HFFc6 (cell line): ENCODE measurements at places on chromosomes 3 and 15.

DNA sequence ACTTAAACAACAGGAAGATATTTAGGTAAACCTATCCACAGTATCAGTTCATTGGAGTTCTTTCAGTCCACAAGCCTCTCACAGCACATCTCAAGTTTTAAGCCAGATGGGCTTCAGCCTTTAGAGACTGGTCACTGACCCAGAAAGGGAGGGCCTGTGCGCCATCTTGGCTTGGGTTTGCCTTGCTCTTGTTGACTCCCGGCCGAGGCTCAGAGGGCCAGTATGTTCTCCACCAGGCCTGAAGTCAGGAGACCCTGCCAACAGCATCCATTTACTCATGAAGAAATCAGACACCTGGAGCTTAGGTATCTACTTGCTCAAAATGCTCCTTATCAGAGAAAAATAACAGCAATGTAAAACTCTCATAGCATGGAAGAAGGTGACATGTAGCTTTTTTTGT is 6.2 kb downstream of the RGMA start:
- H3K27ac ChIP-seq = no peak overlapping the region
- no peak for DNase-seq
- H3K4me1 ChIP-seq = peaks cover 3% of the 10 kb centered on the region
- no peaks in the 10 kb centered on the region for H3K36me3 ChIP-seq
- no peak overlapping the region for H3K4me3 ChIP-seq

DNA sequence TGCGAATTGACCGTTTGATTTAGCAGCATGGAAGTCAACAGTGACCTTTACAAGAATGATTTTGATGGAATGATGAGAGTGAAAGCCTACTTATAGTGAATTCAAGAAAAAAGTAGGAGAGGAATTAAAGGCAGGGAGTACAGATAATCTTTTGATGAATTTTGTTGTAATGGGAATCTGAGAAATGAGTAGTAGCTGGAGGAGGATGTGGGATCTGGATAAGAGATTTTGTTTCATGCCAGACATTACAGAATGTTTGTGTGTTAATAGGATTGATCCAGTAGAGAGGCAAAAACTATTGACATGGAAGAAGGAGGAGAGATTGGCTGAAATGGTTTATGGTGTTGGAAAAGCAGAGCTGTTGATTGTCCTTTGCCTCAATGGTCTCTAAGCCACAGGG is 17.4 kb upstream of the ZNF609 start:
- no peaks in the 10 kb centered on the region for H3K27me3 ChIP-seq
- H3K4me1 ChIP-seq = peaks cover 38% of the 10 kb centered on the region
- H3K36me3 ChIP-seq = peaks cover 13% of the 10 kb centered on the region; the same call in 1 of the 2 replicates
- no peak for DNase-seq
- peak overlapping the region; percentile 63 for H3K27ac ChIP-seq

GRCh38 chr15:44798826-44799225 is 62.5 kb downstream of the TRIM69 start:
- no peaks in the 10 kb centered on the region for H3K4me1 ChIP-seq
- no peak overlapping the region for H3K27ac ChIP-seq
- no peaks in the 10 kb centered on the region for H3K36me3 ChIP-seq
- H3K27me3 ChIP-seq = peaks cover 7% of the 10 kb centered on the region
- DNase-seq = no peak

- H3K27ac ChIP-seq = peak overlapping the region; percentile 78
- peaks cover 1% of the 10 kb centered on the region; the same call in 1 of the 2 replicates for H3K27me3 ChIP-seq
- H3K4me3 ChIP-seq = peak overlapping the region; percentile 32; the same call in 1 of the 2 replicates
- H3K36me3 ChIP-seq = no peaks in the 10 kb centered on the region
These were observed 266.6 kb upstream of the TBL1XR1 start for GRCh38 chr3:177463863-177464262.

- DNase-seq = no peak
- H3K27ac ChIP-seq = no peak overlapping the region
- no peaks in the 10 kb centered on the region for H3K27me3 ChIP-seq
These were observed 726.7 kb upstream of the NR2F2 start for GRCh38 chr15:95603802-95604201.

DNA sequence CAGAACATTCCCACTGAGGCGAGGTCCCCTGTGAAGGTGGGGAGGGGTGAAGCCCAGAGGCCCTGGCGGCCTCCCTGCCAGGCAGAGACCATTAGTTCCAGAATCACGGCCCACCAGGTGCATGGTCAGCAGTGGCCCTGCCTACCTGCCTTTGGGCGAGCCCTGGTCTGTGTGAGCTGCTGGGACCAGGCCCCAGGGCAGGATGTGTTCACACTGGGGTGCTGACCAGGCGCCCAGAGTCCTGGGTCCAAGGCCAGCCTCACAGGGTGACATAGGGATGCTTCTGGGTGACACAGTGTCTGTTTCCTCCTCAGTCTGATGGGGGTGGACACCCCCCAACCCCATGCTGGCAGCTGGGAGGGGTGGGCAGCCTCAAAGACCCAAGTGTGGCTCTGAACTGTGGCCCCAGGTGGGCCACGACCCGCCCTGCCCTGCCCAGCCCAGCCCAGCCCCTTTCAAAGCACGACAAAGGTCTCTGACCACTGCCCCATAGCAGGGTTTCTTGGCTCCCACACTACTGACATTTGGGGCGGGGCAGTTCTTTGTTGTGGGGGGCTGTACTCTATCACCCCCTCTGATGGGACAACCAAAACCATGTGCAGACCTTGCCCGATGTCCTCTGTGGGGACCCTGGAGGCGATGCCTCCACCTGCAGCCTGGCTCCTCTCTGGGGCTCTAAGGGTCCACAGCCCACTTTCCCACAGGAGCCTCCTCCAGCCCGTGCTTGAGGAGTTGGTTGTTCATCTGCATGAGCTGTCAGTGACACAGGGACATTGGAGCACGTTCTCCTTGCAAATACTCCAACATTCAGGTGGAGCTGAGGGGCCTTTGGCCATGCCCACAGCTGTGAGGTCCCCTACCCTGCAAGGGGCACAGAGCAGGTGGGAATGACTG is 44.8 kb upstream of the SLC41A3 start:
- peaks cover 31% of the 10 kb centered on the region for H3K27me3 ChIP-seq
- no peak overlapping the region for H3K4me3 ChIP-seq
- H3K27ac ChIP-seq = no peak overlapping the region
- H3K36me3 ChIP-seq = no peaks in the 10 kb centered on the region
- no peak for DNase-seq

DNA sequence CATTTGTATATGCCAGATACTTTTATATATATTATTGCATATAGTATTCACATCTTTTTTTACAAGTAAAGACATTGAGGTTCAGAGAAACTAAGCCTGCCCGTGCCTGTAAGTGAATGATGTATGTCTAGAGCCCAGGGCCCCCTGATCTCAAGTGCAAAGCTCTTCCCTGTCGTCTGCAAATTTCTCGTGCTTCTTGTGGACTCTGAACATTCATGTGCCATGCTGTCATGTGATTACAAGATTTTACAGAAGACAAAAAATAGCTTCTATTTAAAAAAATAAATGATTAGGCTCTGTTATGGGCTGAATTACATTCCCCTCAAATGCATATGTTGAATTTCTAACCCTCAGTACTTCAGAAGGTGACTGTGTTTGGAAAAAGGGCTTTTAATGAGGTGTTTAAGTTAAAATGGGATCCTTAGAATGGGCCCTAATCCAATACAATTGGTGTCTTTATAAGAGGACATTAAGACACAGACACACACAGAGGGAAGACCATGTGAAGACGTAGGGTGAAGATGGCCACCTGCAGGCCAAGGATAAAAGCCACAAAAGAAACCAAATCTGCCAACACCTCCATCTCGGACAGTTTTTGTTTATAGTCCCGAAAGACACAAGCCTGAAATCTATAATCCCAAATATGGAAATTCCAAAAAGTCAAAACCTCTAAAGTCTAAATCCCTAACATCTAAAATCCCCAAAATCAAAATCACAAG is 3.9 kb upstream of the MASP1 start:
- no peaks in the 10 kb centered on the region for H3K27me3 ChIP-seq
- no peak overlapping the region for H3K27ac ChIP-seq
- H3K4me3 ChIP-seq = no peak overlapping the region
- H3K36me3 ChIP-seq = peaks cover 7% of the 10 kb centered on the region; the same call in 1 of the 2 replicates

DNA sequence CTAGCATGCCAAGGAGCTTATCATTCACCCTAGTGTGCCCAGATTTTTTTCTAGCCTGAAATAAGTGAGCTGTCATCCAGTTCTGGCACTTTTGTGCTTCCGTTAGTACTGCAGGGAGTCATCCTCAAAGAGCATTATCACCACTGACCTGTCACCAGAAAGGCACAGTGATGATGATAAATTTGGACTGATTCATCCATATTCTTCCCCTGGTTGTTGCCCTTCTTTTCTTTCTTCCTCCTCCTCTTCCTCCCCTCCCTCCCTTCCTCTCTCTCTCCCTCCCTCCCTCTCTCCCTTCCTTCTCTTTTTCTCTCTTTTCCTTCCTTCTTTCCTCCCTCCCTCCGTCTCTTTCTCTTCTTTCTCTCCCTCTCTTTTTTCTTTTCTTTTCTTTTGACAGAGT is 21.3 kb downstream of the SLC35G2 start:
- H3K4me3 ChIP-seq = peak overlapping the region; percentile 55
- peak overlapping the region; percentile 87 for H3K27ac ChIP-seq
- no peaks in the 10 kb centered on the region for H3K27me3 ChIP-seq

GRCh38 chr15:57881361-57881760 is 174.8 kb downstream of the POLR2M start:
- peaks cover 4% of the 10 kb centered on the region; the same call in 1 of the 2 replicates for H3K27me3 ChIP-seq
- H3K27ac ChIP-seq = peak overlapping the region; percentile 65
- peak overlapping the region; percentile 21 for H3K4me3 ChIP-seq
- peak; percentile 80 for DNase-seq
- H3K36me3 ChIP-seq = 0 out of 2 replicates have a peak, but pooled peaks cover under 1% of the 10 kb centered on the region

GRCh38 chr3:32501783-32502117 is 902 bp downstream of the CMTM6 start:
- peaks cover 6% of the 10 kb centered on the region for H3K36me3 ChIP-seq
- no peak for DNase-seq
- H3K27me3 ChIP-seq = no peaks in the 10 kb centered on the region
- H3K4me3 ChIP-seq = peak overlapping the region; percentile 98
- H3K4me1 ChIP-seq = peaks cover 32% of the 10 kb centered on the region

- no peaks in the 10 kb centered on the region for H3K36me3 ChIP-seq
- H3K4me1 ChIP-seq = peaks cover 11% of the 10 kb centered on the region
- DNase-seq = no peak
- H3K27ac ChIP-seq = no peak overlapping the region
- no peak overlapping the region for H3K4me3 ChIP-seq
These were observed 3.5 kb upstream of the RNU5B-1 start for GRCh38 chr15:65300924-65301441.

DNA sequence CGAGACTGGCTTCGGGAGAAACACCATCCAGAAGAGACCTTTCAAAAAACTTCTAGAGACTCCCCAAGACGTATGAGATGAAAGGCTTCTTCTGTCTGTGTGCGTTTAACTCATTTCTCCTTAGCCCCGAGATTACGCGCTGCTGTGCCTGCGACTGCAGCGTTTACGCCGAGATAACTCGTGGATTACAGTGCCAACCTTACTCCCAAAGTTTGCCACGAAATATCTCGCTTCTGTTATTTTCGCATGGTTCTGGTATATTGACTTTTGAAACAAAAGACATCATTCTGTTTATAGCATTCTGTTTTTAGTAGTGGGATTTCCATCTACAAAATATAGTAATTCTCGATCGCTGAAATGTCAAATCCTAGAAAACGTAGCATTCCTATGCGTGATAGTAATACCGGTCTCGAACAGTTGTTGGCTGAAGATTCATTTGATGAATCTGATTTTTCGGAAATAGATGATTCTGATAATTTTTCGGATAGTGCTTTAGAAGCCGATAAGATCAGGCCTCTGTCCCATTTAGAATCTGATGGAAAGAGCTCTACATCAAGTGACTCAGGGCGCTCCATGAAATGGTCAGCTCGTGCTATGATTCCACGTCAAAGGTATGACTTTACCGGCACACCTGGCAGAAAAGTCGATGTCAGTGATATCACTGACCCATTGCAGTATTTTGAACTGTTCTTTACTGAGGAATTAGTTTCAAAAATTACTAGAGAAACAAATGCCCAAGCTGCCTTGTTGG is 467 bp downstream of the PGBD4 start:
- peaks cover 12% of the 10 kb centered on the region; the same call in 1 of the 2 replicates for H3K36me3 ChIP-seq
- peak overlapping the region; percentile 99 for H3K27ac ChIP-seq
- H3K4me1 ChIP-seq = peaks cover 35% of the 10 kb centered on the region
- peak overlapping the region; percentile 100 for H3K4me3 ChIP-seq

GRCh38 chr3:38541806-38542205 is 45.7 kb downstream of the EXOG start:
- peaks cover 13% of the 10 kb centered on the region for H3K27me3 ChIP-seq
- no peak overlapping the region for H3K27ac ChIP-seq
- H3K4me3 ChIP-seq = no peak overlapping the region
- DNase-seq = no peak
- peaks cover 23% of the 10 kb centered on the region for H3K4me1 ChIP-seq

DNA sequence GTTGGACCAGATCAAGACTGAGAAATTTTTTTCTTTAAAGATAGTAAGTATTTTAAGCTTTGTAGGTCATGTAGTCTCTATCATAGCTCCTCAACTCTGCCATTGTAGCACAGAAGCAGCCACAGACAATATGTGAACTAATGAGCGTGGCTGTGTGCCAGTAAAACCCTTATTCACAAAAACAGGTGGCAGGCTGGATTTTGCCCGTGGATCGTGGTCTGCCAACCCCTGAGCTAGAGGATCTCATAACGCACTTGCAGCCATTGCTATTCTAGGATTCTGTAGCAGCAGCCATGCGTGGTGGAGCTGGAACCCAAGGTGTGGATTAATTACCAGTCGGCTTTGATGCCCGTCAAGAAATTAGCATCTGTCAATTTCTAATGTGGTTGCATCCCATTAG is 68.7 kb upstream of the PLXNA1 start:
- DNase-seq = no peak
- H3K36me3 ChIP-seq = peaks cover 14% of the 10 kb centered on the region
- peaks cover 37% of the 10 kb centered on the region for H3K4me1 ChIP-seq
- peaks cover 2% of the 10 kb centered on the region; the same call in 1 of the 2 replicates for H3K27me3 ChIP-seq
- no peak overlapping the region for H3K27ac ChIP-seq

DNA sequence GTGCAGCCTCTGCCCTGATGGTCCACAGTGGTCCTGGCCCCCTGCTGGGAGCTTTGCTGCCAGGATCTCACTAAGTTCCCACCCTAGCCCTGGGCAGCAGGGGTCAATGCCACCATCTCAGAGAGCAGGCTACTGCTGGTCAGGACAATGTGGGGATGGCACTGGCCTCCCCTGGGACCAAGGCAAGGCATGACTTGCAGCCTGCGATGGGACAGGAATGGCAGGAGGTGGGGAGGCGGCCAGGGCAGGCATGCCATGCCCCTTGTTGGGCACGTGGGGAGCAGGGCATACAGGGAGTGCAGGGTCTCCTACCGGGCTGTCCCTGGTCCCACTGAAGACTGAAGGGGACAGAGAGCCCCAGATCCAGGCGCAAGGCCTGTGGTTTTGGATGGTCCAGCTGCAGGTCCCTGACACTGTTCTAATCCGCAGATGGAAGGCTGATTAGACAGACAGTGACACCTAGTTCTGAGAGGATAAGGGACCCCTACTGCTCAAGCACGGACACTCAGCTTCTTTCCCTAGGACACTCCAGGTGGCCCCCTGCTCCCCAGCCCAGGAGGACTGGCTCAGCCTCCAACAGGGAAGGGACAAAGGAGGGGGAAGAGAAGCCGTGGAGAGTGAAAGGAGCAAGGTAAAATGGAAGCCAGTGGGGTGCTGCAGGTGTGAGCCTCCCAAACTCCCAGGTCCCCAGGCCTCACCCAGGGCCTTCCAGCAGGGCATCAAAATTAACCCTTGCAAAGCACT is 69.2 kb upstream of the RPL32 start:
- H3K27me3 ChIP-seq = no peaks in the 10 kb centered on the region
- no peak overlapping the region for H3K27ac ChIP-seq
- DNase-seq = no peak
- no peak overlapping the region for H3K4me3 ChIP-seq
- no peaks in the 10 kb centered on the region for H3K36me3 ChIP-seq

- H3K36me3 ChIP-seq = no peaks in the 10 kb centered on the region
- H3K4me3 ChIP-seq = no peak overlapping the region
- no peak overlapping the region for H3K27ac ChIP-seq
- no peaks in the 10 kb centered on the region for H3K4me1 ChIP-seq
These were observed 5.7 kb upstream of the SETMAR start for GRCh38 chr3:4297486-4297885.
